ENCODE measurements at places on chromosomes 7 and 10. TPM values are rescaled to one million over a fixed set of nuclear protein-coding genes. Genes with fewer than 3 reads are reported as not detected.
A peak's percentile ranks its signal among the peaks of the same experiment; 100 is the strongest.

- DNase-seq = no peak
Observed at GRCh38 chr10:85607043-85607695, 759.4 kb downstream of the GRID1 start.

DNA sequence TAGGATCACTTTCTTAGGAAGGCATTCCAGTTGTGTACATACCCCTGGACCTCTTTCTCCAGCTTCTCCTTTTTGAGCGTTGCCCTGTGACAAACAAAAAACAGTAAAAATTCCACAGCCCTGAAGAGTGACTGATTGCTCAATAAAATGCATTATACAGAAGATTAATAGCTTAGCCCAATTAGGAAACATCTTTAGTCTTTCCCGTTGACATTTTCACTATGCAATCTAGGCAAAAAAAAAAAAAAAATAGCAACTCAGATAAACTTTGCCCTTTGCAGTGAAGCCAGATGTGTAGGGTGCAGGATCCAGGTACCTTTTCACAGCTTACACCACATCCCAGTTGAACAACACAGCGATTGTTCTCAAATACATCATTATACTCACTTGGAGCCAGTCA is 17.9 kb downstream of the COL28A1 start:
- DNase-seq = no peak

NME8 gene
- not detected for total RNA-seq

GRCh38 chr10:125243532-125244253 is 83.3 kb upstream of the CTBP2 start:
- DNase-seq = no peak

GRCh38 chr7:7151285-7151684 is 31.1 kb upstream of the C1GALT1 start:
- DNase-seq = no peak

NRAP gene
- total RNA-seq = 0.16 TPM

- DNase-seq = no peak
Observed at GRCh38 chr7:29342761-29343160, 148.2 kb downstream of the CHN2 start.

RPEL1 gene
- total RNA-seq = not detected

- DNase-seq = no peak
Observed at GRCh38 chr7:38630720-38631673, at the start of gene AMPH. Gene AMPH, minus strand, starts transcription at chr7:38631373. Its CDS starts 22 bp downstream, at chr7:38631351.

RHOBTB1 gene
- total RNA-seq = 8.0 TPM

- no peak for DNase-seq
Observed at GRCh38 chr7:100472121-100472851, 6.7 kb downstream of the TSC22D4 start.

GRCh38 chr7:79930604-79931003 is 204.0 kb upstream of the GNAI1 start:
- DNase-seq = no peak

DNA sequence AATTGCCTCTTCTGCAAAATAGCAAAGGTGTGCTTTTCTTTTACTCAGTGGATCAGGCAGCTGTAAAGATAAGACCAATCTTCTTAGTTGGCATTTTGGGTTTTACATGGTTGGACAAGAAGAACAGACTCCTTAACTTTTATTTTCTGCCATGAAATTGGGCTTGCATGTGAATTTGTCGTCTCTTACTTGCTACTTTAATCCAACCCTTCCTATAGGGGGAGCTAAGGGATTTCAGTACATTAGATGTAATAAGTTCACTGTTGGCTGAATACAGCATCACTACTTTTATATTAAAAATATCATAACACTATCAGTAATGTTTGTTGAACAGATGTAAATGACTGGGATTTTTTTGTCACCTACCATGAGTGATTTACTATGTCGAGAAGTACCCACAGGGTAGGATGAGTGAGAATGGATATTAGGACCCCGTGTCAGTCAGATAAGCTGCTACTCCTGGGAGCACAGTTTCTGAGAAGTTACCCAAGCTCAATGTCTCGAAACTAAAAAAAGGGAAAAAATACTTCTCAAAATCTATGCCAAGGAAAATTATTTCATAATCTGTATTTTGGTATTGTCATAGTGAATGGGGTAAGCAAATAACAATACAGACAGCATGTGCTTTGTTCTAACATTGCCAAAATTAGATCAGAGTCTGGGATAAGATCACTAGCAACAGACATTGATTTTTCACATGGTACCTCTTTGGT is 127.4 kb upstream of the AGR3 start:
- no peak for DNase-seq

GRCh38 chr10:29980084-29980483 is 79.3 kb downstream of the JCAD start:
- DNase-seq = no peak

- no peak for DNase-seq
Observed at GRCh38 chr10:22931948-22932347, 4.1 kb downstream of the ARMC3 start.

OR6V1 gene
- not detected for total RNA-seq

HTR5A gene
- total RNA-seq = not detected

- no peak for DNase-seq
Observed at GRCh38 chr7:151709141-151710038, 167.5 kb downstream of the PRKAG2 start.

- DNase-seq = no peak
Observed at GRCh38 chr7:104160375-104160774, 47.4 kb downstream of the ORC5 start.

FUOM gene
- total RNA-seq = 13.5 TPM

DNA sequence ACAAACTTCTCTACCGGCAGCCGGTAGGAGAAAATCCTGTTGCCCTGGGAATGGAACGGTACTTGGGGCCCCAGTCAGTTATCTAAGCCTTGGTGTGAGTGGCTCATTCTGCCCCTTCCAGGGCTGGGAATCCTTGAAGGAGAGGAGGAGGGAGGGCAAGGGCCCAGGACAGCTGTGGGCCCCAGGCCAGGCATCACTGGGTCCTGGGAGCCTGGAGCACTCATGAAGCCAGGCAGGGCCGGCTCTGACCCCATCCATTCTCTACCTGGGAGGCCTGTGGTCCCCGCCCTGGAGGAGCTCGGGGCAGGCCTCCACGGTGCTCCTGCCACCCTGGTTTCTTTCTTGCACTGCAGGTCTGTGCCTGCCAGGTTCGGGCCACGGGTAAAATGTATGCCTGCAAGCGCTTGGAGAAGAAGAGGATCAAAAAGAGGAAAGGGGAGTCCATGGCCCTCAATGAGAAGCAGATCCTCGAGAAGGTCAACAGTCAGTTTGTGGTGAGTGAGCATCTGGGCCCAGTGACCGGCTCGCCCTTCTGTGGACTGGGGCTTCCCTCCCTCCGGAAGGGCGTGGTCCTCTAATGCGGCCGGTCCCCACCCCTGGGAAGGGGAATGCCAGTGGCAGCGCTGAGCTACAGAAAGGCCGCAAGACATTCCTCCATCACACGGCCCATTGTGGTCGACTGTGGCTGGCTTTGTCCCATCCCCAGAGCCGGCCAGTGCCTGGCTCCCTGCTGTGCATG is 111.3 kb downstream of the RGS10 start:
- peak; percentile 49 for DNase-seq

C10orf90 gene
- 1.1 TPM for total RNA-seq

- no peak for DNase-seq
Observed at GRCh38 chr10:125638555-125638954, 44.4 kb downstream of the TEX36 start.

DNA sequence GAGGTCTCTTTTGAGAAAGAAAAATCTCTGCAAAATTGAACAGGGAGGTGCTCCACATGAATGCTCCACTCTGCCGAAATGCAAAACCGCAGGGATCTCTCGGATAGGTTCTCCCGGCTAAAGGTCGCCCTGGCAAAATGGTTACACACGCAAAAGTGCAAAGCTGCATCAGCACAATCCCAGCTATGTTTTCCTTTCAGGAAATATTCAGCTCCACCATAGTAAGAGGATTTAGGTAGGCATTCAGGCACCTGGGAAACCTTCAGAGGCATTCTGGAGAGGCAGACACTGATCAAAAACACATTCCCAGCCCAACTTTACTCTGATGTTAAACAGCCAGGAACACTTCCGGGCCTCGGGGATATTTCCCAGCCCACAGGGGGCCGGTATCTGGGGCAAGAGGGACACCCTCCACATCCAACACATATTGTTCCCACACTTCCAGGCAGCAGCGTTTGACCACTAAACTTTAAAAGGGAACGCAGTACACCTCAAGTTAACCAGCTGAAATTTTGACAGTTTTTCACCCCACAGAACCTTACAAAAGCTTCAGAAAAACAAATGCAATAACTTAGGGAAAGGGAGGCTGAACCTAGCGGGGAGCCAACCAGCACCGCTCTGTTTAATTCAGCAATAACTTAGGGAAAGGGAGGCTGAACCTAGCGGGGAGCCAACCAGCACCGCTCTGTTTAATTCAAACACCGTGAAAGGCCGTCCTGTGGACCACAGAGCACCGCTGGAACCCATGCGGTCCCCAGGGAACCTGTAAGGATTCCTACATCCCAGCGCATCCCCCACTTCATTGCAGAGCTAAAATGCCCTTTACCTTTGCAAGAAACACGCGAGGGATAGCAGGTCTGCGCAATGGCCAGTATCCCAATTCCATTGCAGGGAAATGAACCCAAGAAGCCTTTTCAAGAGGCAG is 45.9 kb downstream of the TNS3 start:
- no peak for DNase-seq

- no peak for DNase-seq
Observed at GRCh38 chr10:116632596-116633215, 12.0 kb downstream of the PNLIPRP2 start.

RBM20 gene
- 2.0 TPM for total RNA-seq

CFAP70 gene
- 1.2 TPM for total RNA-seq

DNA sequence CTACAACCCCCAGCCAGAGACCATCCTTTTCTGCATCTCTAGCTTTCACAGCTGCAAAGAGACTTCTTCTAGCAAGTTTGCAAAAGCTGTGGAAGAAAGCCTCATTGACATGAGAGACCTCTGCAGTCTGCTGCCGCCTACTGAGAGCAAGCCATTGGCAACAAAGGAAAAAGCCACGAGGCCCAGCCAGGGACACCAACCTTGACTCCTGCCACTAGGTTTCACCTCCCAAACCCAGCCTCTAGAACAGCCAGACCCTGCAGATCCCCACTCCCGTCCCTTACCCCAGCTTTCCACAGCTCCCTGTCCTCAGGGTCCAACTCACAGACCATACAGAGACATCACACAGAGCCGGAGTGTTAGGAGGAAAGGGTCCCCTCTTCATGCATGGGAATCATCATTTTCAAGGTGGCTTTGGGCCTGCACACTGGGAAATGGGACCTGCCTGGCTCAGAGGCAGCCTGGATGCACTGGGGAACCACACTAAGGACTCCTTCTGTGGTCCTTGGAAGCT is 14.6 kb upstream of the C10orf53 start:
- no peak for DNase-seq

- DNase-seq = no peak
Observed at GRCh38 chr10:78407966-78408365, 374.3 kb downstream of the RPS24 start.
